ENCODE measurements at places on chromosomes 16 and 17. TPM values are rescaled to one million over a fixed set of nuclear protein-coding genes. Genes with fewer than 3 reads are reported as not detected.
A peak's percentile ranks its signal among the peaks of the same experiment; 100 is the strongest.

The SCIMP gene
- 0.42 TPM for total RNA-seq

The KRT24 gene
- total RNA-seq, result 0.17 TPM

The MT1X gene
- 714 TPM for total RNA-seq

The SDR42E2 gene
- total RNA-seq, result not detected

The ABCA8 gene
- total RNA-seq, result 43.6 TPM

- H3K4me3 ChIP-seq, result no peak overlapping the region
- H3K27ac ChIP-seq, result peak overlapping the region; percentile 54
- H3K27me3 ChIP-seq, result no peaks in the 10 kb centered on the region
- peaks cover 49% of the 10 kb centered on the region for H3K4me1 ChIP-seq
- no peaks in the 10 kb centered on the region for H3K36me3 ChIP-seq
Measured at GRCh38 chr17:82216301-82217119, 3.9 kb upstream of the CCDC57 start.

- peaks cover 34% of the 10 kb centered on the region for H3K4me1 ChIP-seq
- peak overlapping the region; percentile 83 for H3K4me3 ChIP-seq
- peaks cover 47% of the 10 kb centered on the region for H3K36me3 ChIP-seq
- H3K27me3 ChIP-seq, result no peaks in the 10 kb centered on the region
- peak overlapping the region; percentile 95 for H3K27ac ChIP-seq
Measured at GRCh38 chr16:67149276-67150046, 1.3 kb downstream of the B3GNT9 start.

DNA sequence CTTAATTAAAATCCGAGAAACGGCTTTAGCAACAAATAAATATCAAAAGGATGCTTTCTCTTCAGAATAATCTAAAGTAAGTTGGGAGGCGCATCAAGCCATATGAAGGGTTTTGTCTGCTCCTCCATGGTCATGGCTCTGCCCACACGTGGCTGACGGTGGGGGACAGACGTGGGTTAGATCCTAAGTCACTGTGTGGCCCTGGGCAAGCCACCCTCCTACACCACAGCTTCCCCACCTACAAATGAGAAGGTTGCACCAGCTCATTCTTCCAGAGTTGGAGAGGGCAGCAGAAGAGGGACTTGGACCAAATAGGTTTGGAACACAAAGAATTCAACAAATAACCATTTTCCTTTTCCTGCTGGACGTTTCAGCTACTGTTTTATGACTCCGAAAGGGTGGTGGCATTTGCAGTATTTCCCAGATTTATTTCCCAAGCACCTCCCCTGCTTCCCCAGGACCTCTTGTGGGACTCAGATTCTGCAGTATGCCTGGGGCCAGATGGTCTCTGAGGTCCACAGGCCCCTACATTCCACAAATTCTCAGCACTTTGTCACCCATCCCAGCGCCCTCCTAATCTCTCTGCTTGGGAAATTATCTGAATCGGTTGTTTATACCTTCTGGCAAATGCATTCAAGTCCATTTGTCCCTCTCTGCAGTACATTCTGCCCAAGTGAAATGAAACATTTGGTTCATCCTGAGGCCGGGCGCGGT, 17.8 kb downstream of the LRRC75A start:
- no peak overlapping the region for H3K27ac ChIP-seq
- H3K4me3 ChIP-seq, result no peak overlapping the region
- no peaks in the 10 kb centered on the region for H3K36me3 ChIP-seq

- no peak for DNase-seq
- H3K27ac ChIP-seq, result no peak overlapping the region
- H3K36me3 ChIP-seq, result peaks cover 100% of the 10 kb centered on the region
- H3K27me3 ChIP-seq, result no peaks in the 10 kb centered on the region
Measured at GRCh38 chr17:17140590-17140980, 65.5 kb downstream of the PLD6 start.

- no peak overlapping the region for H3K4me3 ChIP-seq
- H3K4me1 ChIP-seq, result peaks cover 55% of the 10 kb centered on the region
- DNase-seq, result no peak
- no peaks in the 10 kb centered on the region for H3K27me3 ChIP-seq
- no peaks in the 10 kb centered on the region for H3K36me3 ChIP-seq
Measured at GRCh38 chr17:31738996-31739699, 119.9 kb downstream of the COPRS start.

DNA sequence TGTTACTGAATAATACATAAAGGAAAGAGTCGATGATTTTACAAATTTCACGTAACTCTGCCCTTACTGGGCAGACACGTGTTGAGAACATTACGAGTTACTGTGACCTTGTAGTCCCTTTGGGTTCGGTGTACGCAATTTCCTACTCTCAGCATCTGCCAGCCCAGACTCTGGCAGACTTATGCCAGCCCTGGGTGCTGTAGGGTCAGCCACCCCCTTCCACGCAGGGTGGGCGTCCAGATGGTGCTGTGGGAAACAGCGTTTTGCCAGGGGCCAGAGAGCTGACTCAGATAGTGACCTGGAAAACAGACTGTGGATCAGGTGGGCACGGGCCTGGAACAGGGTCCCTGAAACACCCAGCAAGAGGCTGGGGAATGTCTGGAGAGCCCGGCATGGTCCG, 148.9 kb downstream of the RPTOR start:
- peaks cover 4% of the 10 kb centered on the region for H3K4me1 ChIP-seq
- H3K36me3 ChIP-seq, result no peaks in the 10 kb centered on the region
- H3K27me3 ChIP-seq, result no peaks in the 10 kb centered on the region
- no peak overlapping the region for H3K27ac ChIP-seq

DNA sequence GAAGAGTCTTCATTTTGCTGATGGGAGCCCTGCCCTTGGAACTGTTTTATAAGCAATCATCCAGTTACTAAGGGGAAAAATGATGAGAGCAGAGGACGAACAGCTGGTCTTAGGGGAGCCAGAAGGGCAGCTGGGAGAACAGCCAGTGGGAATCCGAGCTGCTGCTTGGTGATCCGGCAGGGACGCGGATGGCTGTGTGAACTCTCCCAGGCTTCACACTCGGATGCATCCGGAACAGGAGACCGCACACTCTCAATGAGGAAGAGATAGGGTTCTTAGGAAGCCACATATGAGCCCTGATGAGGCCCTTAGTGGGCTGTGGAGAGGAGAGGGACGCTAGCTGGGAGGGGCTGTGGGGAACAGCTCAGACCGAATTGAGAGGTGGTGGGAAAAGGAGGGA, 5.0 kb upstream of the CACNG5 start:
- no peaks in the 10 kb centered on the region for H3K36me3 ChIP-seq
- H3K27me3 ChIP-seq, result no peaks in the 10 kb centered on the region
- H3K4me3 ChIP-seq, result no peak overlapping the region
- no peak for DNase-seq

DNA sequence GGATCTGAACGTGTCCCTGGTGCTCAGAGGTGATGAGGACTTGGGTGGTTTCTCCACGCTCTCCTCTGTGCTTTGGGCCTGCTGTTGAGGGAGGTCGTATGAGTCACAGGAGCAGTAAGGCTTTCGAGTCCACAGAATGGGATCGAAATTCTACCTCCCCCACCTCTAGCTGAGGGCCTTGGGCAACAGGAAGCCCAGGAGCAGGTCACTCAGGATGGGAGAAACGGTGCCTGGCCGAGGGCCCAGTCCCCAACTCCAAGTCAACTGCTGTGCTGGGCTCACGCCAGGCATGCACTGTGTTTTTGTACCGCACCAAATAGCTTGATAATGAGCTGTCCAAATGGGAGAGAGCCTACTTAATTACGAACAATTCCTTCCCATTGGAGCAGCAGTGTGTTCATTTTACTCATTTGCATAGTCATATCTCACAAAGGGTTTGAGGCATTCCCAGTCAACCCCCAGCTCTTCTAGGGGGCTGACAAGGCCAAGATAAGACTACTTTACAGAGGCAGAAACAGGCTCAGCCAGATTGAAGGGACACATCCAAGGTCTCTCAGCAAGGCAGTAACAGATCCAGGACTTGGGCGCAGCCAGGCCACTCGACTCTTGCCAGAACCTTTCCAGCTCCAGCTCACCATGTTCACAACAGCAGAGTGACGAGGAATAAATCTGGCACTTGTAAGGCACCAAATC, 53.6 kb downstream of the WNT3 start:
- no peaks in the 10 kb centered on the region for H3K36me3 ChIP-seq
- DNase-seq, result no peak
- no peaks in the 10 kb centered on the region for H3K27me3 ChIP-seq
